ENCODE measurements at places on chromosomes 16 and 17.

DNA sequence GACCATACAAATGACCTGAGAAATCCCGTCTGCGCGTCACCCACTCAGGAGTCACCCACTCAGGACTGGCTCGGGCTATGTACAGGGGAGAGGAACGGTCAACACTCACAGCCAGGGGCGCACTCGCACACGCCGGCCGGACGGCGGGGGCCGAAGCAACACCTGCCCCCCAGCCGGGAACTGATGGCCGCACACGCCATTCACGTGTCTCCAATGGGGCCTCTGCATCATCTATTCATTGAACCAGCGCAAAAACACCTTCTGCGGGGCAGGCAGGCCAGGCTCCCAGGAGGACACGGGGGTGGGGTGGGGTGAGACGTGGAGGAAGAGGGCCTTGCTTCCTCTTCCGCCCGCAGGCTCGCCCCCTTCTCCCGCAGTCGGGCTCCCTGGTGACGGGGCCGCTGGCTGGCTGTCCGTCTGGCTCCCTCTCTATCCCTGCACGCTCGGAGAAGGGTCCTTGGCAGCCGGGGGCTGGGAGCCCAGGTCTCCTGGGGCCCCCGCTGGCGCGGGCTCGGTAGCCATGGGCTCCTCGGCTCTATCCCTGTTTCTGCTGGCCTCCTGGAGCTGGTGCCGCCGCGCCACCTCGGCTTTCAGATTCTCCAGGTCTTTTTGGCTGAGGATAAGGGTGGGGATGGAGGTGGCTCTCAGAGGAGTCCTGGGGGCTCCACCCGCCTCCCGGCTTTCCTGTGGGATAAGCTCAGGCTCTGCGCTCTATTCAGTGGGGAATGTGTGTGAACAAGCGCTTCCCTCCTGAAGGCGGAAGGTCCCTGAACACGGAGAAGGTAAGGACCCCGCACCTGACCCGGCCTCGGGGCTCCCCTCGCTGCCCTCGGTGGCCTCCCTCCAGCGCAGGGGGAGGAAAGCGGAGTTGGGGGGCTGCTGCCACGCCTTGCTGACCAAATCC lies 21.1 kb downstream of the CLUH start:
- DNase-seq: no peak

- DNase-seq: no peak
These were observed 278.9 kb downstream of the SEC14L1 start for GRCh38 chr17:77419547-77420094.

GRCh38 chr16:68400924-68401460 lies 47.3 kb downstream of the SMPD3 start:
- DNase-seq: no peak

DNA sequence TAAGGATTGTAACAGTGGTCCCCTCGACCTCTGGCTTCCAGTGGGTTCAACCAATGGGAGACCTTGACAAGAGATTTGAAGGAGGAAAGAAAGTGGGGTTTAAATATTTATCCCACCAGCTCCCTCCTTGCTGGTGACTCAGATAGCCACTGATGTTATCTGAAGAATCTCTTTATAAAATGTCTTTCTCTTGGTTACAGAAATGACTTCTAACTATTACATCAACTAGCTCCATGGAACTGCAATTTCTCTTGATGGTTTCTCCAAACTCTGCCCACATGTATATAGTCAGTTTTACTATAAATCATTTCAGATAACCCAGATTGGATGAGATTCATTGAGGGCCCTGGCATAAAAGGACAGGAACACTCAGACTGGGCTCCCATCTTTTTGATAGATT lies 920.2 kb upstream of the SOX9 start:
- DNase-seq: no peak

DNA sequence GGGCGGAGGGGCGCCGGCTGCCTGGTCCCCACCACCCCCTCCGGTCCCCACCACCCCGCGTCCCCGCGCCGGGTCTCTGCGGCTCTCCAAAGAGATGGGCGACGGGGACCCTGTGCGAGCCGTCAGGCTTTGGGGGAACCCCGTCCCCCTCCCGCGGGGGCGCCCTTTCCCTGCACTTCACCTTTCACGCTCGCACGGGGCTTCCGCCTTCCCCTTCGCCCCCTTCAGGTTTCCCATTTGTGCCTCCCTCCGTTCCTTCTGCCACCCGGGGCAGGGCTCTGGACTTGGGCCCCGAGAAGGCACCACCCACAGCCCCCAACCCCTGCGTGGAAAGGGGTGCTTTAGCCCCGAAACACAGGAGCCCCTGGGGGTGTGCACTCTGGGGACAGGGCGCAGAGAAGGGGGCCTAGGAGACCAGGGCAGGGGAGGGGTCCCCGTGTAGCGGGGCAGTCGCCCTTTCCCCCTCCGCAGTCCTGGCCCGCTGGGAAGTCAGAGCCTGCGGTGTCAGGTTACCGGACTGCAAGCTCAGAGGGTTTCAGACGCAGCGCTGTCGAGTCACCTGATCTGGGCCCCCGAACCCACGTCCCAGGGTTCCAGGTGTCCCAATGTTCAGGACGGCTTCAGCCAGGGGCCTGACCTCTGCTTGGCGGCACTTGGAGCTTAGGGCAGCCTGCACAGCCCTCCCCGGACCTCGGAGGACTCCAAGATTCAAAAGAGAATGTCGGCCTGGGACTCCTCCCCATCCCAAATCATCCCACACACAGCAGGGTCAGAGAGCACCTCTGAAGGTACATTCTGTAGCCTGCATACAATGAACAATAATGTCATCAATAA lies 6.7 kb upstream of the CCDC92B start:
- no peak for DNase-seq

- DNase-seq: no peak
These were observed 101.8 kb upstream of the TNRC6C start for GRCh38 chr17:77856551-77857305.

GRCh38 chr17:56577190-56577842 lies 16.2 kb upstream of the NOG start:
- no peak for DNase-seq

DNA sequence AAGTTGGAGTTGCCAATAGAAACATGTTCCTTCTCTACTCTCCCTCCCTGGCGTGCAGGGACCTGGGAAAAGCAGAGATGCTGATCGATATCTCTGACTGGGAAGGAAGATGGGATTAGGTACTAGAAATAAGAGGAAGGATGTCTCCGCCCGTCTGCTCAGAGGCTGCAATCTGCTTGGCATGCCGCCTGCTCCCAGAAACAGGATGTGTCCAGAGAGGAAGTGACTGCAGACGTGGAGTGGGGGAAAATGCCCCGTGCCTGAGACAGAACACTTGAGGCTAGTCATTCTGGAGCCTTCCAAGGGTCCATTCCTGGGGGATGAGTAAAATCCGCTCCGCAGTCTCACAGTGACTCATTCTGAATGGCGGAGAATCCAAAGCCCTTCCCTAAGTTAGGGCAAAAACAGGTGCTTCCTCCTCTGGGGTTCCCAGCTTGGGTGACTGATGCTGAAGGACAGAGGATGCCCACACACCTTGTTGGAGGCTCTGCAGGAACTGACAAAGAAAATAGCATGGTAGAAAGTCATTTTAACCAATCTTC lies 45.0 kb upstream of the SMURF2 start:
- no peak for DNase-seq

- DNase-seq: no peak
These were observed 436.7 kb downstream of the MAF start for GRCh38 chr16:79163691-79164387.

- DNase-seq: no peak
These were observed 101.4 kb downstream of the PITPNC1 start for GRCh38 chr17:67478401-67479041.

- no peak for DNase-seq
These were observed 68.4 kb downstream of the ABCC1 start for GRCh38 chr16:16017812-16018211.

DNA sequence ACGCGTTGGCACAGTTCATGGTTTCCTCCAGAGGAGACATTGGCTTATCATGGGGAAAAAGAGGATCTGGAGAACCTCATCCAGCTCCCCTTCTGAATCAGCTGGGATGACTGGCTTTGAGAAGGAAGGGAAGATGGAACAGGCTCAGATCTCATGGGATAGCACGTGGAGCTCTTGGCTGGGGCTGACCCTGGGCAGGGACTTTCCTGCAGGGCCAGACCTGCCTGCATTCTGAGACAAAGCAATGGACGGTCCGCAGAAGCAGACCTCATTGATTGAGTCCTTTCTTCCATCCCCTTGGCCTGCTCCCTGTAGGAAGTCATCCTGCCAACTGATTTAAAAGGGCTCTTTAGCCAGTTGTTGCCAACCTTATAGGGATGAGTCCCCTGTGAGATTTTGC lies 26.2 kb downstream of the PLCD3 start:
- no peak for DNase-seq

DNA sequence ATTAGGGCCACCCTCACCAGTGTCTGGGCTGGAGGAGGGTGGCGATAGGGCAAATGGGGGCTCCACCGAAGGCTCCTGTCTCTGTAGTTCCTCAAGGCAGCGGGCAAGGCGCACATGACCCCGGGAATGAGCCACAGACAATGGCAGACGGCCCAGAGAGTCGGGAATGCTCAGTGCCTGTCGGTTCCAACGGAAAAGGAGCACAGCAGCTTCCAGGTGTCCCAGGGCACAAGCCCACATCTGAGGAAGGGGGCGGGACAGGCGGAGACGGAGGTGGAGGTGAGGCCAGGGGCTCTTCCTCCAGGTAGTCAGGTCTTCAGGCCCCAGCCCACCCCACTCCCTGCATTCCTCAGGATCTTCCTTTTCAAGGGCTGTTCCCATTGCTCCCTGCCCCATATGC lies 5.1 kb upstream of the SPAG7 start:
- DNase-seq: no peak

GRCh38 chr17:57663326-57664070 lies 81.6 kb downstream of the CCDC182 start:
- no peak for DNase-seq

DNA sequence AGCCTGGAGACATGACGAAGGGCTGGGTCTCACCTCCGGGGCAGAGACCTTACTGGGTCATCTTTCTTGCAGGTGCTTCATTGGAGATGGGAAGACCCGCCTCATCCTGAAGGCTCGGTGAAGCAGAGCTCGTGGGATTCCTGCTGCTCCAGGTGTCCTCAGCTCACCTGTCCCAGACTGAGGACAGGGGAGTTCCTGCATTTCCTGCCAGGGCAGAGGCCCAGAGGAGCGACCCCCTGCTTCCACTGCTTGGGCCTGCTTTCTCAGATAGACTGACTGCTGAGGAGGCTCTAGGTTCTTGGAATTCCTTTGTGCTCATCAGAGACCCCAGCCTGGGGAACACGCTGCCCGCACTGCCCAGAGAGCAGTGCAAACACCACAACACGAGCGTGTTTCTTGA lies 11.6 kb downstream of the AQP8 start:
- no peak for DNase-seq

GRCh38 chr17:78796517-78796900 lies 14.4 kb upstream of the CYTH1 start:
- no peak for DNase-seq

DNA sequence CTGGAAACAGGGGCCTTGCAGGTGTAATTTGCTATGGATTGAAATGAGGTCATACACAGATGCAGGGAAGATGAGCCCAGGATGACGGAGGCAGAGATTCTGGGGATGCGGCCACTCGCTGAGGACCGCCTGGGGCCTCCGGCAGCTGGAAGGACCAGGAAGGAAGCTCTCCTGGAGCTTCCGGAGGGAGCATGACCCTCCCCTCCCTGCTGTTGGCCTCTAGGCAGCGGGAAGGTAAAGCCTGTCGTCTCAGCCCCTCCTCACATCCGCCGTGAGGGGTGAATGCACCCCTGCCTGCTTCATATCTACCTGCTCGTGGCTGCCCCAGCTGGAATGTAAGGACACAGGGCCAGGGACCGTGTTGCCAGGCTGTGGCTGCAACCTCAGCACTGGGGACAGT lies 29.1 kb upstream of the ZNF469 start:
- no peak for DNase-seq

GRCh38 chr17:56635641-56636040 lies 42.1 kb downstream of the NOG start:
- no peak for DNase-seq

- no peak for DNase-seq
These were observed 232.2 kb downstream of the ZNF423 start for GRCh38 chr16:49623501-49624266.

GRCh38 chr16:25855063-25855462 lies 163.3 kb downstream of the HS3ST4 start:
- no peak for DNase-seq

DNA sequence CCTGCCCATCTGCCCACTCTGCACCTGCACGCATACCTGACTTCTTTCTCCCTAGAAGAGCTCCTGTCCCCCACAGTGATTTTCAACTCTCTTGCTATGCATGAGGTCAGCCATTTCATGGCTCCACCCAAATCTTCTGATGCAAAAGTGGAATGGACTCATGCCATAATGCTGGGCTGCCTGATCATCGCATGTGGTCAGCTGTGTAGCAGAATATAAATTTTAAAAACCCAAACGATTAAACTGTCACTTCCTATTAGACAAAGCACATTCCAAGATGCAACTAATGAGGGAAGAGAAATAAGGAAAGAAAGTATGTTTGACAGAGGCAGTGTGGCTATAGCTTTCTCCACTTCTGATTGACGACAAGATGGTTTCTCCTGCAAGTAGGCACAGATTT lies 26.1 kb downstream of the GRIN2A start:
- DNase-seq: no peak

DNA sequence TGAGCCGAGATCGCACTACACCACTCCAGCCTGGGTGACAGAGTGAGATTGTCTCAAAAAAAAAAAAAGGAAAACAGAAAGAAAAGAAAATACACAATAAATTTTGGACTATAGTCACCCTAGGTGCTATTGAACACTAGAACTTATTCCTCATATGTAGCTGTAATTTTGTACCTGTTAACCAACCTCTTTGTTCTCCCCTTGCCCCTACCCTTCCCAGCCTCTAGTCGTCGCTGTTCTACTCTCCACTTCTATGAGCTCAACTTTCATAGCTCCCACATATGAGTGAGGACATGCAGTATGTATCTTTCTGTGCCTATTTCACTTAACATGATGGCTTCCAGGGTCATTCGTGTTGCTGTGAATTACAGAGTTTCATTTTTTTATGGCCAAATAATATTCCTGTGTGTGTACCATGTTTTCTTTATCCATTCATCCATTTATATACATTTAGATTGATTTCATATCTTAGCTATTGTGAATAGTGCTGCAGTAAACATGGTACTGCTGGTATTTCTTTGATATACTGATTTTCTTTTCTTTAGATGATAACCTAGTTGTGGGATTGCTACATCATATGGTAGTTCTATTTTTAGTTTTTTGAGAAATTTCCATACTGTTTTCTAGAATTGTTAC lies 28.3 kb downstream of the VPS35L start:
- DNase-seq: no peak
